ENCODE measurements at places on chromosomes 4 and X.
A peak's percentile ranks its signal among the peaks of the same experiment; 100 is the strongest.

GRCh38 chr4:180664766-180665368, 1578.3 kb upstream of the TENM3 start:
- peak; percentile 67 for DNase-seq

GRCh38 chr4:1842339-1842895, 13.5 kb downstream of the LETM1 start:
- peak; percentile 51 for DNase-seq

- DNase-seq, result no peak
These were observed 17.2 kb downstream of the ANXA3 start for GRCh38 chr4:78568640-78569305.

- no peak for DNase-seq
These were observed 181.3 kb downstream of the SOWAHB start for GRCh38 chr4:76716658-76717057.

DNA sequence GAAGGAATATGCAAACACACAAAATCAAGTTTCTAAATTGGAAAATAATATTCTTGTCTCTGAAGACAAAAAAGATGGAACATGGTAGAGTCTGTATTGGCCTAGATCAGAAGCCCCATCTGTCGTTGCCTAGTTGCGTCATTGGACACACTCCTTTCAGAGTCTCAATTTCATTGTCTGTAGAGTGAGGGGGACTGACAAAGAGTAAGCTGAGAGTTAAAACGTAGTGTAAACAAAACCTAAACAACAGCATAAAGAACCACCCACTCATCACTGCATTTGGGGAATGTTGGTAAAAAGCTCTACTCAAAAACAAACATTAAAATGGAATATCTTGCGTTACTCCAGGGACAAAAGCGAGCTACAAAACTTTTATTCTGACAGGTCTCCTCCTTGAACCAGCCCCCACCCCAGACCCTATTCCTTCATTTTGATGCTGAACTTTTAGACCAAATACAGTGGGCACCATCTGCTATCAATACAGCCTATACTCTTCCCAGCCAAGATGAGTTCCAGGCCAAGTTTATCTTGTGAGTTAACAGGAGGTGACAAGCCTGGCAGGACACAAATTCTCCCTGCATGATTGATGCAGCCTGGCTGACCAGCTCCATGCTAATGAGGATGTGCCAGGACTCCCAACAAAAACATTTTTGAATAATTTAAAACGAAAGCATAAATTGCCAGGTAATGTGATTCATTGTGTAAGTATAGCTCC, 125.2 kb downstream of the COL25A1 start:
- DNase-seq, result no peak

DNA sequence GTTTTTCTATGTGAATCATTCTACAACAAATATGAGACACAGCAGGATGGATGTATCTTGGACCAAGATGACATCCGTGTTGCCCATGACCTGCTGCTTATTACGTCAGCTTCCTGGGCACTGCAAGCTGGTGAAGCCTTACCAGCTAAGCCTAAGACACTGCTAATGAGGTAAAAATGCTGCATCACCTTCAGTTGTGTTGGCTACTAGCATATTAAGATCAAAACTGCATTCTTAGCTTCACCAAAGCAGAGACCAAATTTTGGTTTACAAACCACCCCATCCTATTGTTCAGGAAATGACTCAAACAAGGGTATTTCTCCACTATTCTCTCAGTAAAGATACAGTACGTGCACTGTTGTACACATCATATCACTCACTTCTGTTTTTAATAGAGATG, 50.3 kb downstream of the MAML3 start:
- DNase-seq, result no peak

DNA sequence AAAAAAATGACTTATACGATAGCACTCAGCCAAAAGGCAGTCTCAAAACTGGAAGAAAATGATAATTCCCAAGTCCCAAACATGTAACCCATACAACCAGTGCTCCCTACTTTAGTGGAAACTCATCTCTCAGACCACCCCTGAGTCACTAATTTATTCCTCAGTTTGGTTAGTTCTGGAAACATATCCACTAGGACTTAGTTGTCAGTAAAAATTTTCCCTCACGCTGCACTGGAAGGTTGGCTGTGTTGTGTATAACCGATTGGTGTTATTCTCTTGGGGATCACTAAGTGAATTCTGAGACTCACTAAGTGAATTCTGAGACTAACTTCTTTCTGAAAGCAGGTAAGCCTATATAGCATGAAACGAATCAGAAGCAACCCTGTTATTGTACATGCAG, 48.5 kb upstream of the GAB1 start:
- no peak for DNase-seq

GRCh38 chrX:12245650-12246645, 107.7 kb downstream of the FRMPD4 start:
- no peak for DNase-seq

- DNase-seq, result no peak
These were observed 35.3 kb downstream of the LGI2 start for GRCh38 chr4:24995346-24995919.

DNA sequence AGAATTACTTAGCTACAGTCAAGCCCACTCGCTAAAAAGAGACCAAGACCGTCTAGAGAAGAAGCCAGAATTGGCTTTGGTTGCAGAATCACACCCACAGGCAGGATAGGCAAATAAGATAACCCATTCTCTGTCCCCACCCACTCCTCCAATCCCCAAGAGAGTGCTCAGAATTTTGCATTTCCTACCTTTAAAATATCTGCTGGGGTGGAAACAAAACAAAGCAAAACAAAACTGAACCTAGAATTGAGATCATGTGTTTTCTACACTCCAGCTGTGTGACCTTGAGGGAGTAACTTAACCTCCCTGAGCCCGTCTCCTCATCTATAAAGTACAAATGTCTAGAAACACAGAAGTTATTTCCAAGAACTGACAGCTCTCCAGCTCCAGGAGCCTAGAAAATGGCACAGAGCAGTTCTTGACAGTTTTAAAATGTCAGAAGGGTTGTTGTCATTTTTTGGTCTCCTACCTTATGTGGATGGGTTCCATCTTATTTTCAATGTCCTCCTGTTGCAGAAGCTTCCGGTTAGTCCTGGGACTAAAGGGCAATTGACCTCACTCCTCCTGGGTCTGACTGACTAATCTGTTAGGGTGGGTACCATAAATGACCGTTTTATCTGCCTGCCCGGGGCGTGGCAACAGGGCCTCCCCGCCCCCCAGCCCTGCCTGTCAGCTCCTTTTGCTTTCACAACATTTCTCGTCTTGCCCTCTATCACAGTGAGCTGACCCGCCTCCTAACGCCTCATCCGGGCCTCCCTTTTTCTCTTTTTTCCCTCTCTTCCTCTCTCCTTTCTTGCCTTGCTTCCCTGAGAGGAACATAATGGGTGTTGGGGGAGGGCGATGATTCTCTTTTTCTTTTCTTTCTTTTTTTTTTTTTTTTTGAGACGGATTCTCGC, 114.0 kb downstream of the RBM47 start:
- peak; percentile 40 for DNase-seq

DNA sequence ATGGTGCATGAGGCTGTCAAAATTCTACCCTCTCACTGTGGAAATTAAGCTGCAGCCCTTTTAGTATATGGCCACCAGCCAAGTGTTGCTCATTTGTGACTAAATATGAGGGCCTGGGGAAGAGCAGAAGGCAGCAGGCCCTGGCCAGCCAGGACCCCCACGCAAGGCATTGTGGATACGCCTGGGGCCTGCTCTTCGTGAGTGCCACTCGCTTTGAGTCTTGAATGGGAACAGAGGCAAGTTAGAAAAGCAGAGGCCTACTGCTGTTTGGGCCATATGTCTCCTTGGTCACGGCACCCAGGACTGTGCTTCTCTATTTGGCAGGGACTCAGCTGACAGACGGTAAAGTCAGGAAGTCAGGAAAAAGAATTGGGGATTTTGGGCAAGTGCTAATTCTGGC, 10.9 kb downstream of the RTL5 start:
- no peak for DNase-seq

GRCh38 chrX:15500497-15500966, at the start of gene BMX:
Gene BMX (plus strand): TSS chrX:15500807. CDS start chrX:15508354, 7,547 bp downstream.
- no peak for DNase-seq

DNA sequence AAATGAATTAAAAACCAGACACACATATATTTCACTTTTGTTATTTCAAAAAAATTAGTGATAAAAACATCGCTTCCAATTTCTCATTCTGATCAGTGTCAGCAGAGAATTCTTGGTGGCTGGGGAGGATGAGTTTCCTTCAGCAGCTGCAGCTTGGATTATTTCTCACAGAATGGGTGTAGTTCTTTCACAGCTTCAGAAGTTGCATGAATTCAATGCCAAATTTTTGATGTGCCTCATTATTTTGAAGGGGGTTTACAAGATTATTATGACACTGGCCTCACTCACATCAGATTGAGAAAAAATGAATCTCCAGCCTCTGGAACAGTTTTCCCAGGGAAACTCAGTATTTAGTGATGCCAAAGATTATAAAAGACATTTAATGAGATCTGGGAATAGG, 184.9 kb upstream of the WDFY3 start:
- DNase-seq, result no peak

DNA sequence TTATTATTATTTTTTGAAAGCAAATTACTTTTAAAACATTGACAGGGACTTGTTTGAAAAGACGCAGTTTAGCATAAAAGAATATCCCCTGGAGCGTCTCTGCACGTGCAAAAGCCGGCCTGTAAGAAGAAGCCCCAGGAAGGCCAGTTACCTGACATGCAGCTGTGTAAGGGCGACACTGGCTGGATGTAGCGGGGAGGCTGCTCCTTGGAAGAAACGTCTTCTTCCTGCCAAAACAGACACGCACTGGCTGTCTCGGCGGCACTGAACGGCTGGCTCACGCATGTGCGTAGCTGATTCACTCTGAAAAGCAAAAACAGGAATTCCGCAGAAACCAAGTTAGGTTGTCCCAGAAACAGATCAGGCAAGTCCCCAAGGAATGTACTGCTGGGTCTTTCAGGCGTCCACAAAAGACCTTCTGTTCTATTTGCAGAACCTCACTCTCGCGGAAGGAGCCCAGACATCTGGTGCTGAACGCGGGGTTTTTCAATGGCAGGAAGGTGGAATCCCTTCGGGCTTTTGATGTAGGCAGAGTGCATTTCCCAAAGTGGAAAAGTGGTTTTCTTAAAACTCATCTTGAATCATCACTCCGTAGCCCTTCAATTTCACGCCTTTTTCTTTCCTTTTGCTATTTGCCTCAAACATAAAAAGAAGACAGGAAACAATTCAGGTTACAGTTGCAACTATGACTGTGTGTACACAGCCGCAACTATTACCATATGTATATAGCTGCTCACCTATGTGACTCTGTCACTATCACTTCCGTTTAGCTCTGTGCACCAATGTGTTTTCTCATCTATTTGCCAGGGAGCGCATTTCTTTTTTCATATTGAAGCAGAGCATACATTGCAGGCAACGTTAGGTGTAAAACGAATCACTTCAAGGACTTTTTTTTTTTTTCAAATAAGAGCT, 38.1 kb upstream of the ARSH start:
- peak; percentile 35 for DNase-seq

- no peak for DNase-seq
These were observed 22.2 kb upstream of the TBC1D8B start for GRCh38 chrX:106780264-106780663.

- DNase-seq, result no peak
These were observed 150.3 kb upstream of the MAOA start for GRCh38 chrX:43505769-43506168.

DNA sequence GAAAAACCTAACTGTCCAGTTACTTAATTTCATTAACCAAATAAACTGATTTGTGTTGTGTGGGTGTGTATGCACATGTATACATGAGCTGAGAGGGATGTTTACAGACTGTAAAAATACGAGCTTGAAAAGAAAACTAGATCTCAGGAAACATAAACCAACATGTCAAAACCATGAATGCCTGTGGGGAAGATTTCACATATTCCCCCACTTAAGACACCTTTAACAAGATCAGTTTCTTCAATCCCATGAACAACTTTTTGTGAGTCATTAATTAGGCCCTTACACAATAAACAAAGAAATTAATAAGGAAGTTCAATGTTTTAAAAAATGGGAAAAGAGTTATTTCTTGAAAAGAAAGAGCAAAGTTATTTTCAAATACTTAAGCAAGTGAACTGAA, 170.8 kb downstream of the ZNF674 start:
- no peak for DNase-seq

DNA sequence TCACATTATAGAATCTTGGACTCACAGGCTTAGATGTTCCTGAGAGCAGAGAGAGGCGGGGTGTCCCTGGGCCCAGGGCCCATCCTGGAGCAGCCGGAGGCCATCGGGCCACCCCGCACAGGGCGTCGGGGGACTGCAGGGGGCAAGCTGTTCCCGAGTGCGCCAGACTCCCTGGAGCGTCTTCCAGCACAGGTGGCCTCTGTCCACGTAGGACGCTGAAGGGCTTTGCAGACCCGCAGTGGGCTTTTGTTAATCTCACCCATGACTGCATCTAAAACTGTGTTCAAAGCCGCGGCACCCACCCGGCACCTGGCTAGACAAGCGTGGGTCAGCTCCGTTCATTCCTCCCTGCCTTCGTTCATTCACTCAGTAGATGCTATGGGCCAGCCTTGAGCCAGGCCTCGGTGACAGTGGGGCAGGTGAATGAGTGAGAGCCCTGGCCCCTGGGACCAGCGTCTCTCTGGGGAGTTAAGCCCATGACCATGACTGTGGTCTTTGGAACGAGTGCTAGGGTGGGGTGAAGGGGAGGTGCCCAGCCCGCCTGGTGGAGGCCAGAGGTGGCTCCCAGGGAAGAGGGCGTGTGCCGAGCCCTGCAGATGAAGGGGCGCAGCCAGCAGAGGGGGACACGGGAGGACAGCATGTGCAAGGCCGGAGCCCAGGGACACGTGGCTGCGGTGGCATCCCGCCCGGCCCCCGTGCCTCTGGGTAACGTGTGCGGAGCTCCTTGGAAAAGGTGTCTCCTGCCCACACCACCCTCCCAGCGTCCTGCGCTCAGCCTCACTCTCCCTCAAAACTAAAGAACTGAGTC, 98.3 kb downstream of the HMX1 start:
- DNase-seq, result no peak

- no peak for DNase-seq
These were observed 43.9 kb upstream of the MTMR1 start for GRCh38 chrX:150649096-150649870.

DNA sequence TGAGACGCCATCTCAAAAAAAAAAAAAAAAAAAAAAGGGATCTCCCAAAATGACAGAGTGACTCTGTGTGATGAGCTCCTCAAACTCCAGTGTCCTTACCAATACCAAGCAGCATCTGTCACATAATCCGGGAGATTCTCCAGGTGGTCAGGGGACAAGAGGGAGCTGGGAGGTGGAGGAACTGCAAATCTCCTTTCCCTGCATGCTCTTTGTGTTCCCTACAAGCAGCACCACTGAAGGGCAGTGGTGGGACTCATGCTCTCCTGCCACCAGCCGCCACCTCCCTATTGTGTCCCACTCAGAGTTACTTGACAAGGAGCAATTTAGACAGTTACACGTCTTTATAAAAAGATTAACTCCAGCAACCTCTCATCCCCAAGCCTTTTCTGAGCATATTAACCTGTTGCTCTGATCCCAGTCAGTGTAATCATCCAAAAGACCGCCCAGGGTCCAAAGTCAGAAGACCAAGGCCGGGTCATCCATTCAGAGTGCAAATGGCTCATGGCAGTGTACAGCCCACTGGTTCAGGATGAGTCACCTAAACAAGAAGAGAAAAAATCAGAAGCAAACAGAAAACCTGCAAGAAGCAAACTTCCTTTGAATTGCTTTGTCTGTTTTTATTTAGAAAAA, 23.6 kb downstream of the MGST2 start:
- no peak for DNase-seq

GRCh38 chr4:133424605-133425004, 275.5 kb downstream of the PCDH10 start:
- DNase-seq, result no peak

GRCh38 chrX:28347476-28347875, 239.8 kb upstream of the IL1RAPL1 start:
- no peak for DNase-seq

All from H9 (cell line).